ENCODE measurements at places on chromosomes 6 and 20.

GRCh38 chr20:61230-61629, 26.2 kb upstream of the DEFB125 start:
- DNase-seq = no peak

GRCh38 chr6:145502416-145502815, 232.9 kb downstream of the EPM2A start:
- peak; percentile 3 for DNase-seq

- DNase-seq = no peak
These were observed 76.8 kb upstream of the SIRPG start for GRCh38 chr20:1734269-1734858.

DNA sequence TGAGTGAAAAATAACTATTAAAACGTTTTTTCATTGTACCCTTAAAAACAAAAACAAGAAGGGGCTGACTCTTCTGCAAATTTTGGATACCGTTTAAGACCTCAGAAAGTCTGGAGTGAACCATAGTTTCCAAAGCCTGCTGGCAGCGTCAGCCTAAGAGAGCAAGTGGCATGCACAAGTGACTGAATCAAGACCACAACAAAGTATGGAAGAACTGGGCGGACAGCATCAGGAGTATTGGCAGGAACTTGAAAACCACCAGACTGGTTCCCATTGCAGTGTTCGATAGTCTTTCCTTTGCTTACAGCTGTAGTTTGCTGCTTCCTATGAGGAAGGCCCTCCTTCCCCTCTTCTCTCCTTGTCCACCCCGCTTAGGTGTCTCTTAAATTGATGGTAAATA, 33.7 kb upstream of the MYLIP start:
- no peak for DNase-seq

DNA sequence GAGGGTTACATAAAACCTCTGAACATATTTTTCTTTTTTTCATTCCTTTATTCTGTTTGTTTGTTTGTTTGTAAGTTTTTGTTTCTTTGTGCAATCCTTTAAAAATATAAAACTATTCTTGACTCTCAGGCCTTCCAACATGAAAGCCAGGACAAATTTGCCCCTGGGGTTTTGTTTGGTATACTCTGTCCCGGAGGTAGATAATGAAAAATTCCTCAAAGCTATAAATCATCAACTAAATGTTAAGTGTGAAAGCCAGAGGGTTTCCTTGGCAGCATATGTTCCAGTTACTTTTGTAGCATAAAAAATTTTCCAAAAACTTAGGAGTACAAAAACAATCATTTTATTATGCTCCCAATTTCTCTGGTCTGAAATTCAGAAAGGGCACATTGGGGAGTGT, 1084.3 kb upstream of the GJE1 start:
- DNase-seq = no peak

GRCh38 chr20:5859608-5860007, 90.7 kb downstream of the TRMT6 start:
- no peak for DNase-seq

DNA sequence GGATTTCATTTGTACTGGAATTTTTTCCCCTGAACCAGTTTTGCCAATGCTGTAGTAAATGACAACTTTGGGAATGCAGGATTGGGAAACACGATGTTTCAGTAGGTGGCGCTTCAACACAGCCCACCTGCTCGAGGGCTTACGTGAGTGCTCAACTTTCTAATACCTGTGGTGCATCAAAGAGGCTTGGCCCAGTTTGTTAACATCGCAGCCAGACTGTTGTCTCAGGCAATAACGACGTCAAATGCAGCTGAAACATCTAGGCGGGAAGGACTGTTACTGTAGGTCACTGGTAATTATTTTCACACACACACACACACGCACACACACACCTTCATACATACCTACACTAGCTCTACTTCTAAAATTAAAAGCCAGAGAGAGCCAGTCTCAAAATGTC, 815.5 kb upstream of the SLC35B3 start:
- peak; percentile 19 for DNase-seq

DNA sequence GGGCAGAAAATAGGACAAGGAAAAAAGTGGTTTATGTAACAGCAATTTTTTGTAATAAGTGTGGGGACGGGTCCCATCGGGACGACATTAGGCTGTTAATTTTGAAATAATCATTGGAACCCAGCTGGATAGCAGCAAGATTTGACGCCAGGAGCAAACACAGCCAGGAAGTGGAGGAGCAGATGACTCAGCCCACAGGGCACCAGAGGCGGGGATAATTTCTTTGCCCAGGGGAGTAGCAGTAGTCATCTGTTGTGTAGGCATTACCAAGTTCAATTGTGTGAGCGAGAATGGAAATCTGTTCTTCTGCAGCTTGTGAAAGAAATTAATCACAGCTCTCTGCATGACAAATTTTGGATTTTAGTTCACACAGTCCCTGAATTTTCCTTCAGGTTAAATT, 22.6 kb upstream of the RIN2 start:
- DNase-seq = no peak

DNA sequence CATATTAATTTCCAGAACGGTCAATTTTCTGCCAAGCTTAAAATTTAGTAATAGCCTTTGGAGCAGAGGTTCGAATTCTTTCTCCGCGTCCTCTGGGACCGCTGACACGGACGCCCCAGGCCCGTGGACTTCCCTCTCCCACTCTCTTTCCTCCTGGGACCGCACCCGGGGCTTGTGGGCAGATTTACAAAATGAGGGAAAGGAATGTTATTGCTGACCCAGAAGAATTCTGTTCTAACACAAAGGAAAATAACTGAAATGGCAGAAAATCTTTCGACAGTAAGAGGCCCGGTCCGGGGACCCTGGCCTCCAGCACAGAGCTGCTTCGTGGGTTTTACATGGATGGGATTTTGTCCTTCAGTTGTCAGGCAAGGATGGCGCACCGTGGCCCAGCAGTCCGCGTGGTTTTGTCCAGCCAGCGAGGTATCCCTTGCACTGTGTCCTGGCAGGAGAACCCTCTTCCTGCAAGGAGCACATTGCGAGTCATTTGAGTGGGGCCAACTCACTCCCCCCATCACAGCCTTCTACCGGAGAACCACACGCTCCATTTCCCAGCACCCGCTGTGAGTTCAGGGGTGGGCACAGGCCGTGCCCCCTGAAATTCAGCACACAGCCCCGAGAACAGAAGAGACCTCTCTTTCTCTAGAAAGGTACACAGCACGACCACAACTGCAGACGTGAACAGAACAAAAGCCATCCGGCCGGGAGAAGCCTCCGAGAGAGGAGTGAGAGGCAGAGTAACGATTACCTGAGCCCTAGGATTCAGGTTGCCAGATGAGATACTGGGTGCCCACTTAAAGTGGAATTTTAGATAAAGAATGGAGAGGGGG, 106.0 kb upstream of the AFDN start:
- DNase-seq = no peak

GRCh38 chr20:10687895-10688294, 14.1 kb upstream of the JAG1 start:
- no peak for DNase-seq

- DNase-seq = peak; percentile 53
These were observed 456.7 kb downstream of the NKAIN2 start for GRCh38 chr6:124260337-124260736.

GRCh38 chr6:9437836-9438235, 977.0 kb downstream of the TFAP2A start:
- DNase-seq = no peak

DNA sequence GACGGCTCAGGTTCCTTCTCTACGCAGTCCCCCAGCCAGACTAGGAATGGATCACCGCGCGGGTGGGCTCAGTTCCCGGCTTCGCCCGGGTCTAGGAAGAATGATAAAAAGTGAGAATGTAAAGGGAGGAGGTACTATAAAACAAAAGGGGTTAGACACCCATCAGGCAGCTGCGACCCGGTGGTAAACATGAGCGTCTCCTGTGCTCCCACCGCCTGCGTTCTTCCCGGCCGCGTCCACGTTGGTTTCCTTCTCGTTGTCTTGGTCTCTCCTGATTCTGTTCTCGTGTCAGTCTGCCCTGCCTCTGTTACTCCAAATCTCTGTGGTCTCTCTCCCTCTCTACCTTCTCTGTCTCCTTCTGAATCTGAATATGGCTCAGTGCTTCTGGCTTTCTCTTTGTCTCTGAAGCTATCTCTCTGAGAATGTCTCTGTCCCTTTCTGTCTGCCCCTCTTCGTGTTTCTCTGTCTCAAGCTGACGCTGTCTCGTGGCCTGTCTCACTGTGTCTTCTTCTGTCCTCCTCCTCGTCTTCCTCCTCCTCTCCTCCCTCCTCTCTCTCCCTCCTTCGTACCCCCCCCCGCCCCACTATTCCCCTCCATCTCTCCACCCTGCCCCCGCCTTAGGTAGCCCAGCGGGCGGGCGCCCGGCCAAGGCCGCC, 41.6 kb upstream of the FOXP4 start:
- DNase-seq = no peak

GRCh38 chr6:15793826-15794225, 131.0 kb upstream of the DTNBP1 start:
- no peak for DNase-seq

DNA sequence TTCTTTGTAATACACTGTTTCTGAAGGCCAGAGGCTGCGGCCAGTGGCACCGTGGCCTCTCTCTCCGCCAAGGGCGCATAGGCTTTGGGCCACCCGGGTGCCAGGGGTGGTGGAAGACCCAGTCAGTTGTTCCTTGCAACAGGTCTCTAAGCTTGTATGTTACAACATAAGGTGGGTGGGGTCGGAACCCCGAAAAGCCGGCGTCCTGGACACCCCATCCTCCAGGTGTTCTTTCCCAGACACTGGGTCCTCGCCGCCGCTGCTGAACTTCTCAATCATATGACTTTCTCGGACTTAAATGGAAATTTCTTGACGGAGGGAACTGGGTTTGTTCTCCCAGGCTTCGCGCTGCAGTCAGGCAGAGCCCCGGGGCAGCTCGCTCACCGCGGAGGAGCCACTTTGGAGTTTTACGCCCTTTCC, 983 bp upstream of the KCNQ5 start:
- DNase-seq = no peak

- no peak for DNase-seq
These were observed 45.1 kb upstream of the EEF1A1 start for GRCh38 chr6:73565767-73566485.

- DNase-seq = no peak
These were observed 46.0 kb downstream of the CAP2 start for GRCh38 chr6:17439243-17439993.

DNA sequence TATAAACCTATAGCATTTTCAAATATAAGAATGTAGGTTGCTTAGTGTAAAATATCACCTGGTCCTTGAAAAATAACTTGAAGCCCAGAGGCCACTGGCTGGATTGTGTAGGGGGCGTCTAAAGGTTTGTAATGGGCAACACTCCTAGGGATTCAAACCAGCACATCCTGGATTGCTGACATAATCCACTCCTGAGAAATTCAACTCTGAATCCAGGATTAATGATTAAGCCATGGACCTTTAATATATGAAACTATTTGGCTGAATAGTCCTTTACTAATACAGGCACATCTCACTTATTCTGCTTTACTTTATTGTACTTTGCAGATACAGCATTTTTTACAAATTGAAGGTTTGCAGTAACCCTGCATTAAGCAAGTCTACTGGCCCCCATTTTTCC, 160.8 kb downstream of the UBE3D start:
- DNase-seq = no peak

DNA sequence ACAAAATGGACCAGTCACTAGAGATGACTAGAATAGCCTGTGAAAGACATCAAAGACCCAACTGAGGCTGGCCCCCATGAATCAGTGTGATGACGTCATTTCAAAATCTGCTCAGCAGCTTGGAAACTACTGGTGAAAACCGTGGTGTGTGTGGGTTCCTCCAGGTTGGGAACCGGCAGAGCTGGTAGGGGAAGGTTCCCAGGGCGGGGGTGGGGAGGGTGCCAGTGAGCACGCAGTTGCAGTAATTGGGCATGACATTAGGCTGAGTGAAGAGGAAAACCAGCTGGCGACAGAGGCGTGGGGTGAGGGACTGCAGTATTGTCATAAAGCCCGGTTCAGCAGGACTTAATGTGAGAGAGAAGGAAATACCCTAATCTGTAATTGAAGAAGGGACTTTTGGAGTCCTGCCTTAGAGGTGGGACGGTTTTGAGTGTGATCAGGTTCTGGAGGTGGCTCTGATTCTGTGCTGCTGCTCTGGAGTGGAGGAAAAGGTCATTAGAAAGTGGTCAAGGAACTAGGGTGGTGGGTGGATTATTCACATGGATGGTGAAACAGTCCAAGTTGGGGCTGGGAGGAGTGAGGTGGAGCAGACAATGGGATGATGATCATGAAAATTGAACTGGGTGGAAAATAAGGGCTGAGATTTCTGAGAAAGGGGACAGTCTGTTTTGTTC, 52.0 kb upstream of the MTHFD1L start:
- DNase-seq = no peak

DNA sequence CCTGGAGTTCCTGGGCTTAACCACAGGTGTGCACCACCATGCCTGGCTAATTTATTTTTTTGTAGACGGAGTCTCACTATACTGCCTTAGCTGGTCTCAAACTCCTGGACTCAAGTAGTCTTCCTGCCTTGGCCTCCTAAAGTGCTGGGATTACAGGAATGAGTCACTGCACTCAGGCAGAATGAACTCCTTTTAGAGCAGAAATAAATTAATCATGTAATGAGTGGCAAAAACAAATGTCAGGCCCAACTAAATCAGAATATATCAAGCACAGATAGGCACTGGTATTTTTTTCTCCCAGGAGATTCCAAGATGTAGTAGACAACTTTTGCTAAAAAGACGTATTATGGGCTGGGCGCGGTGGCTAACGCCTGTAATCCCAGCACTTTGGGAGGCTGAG, 2.6 kb downstream of the RPS10 start:
- no peak for DNase-seq

GRCh38 chr6:45812922-45813321, 202.7 kb downstream of the CLIC5 start:
- no peak for DNase-seq

DNA sequence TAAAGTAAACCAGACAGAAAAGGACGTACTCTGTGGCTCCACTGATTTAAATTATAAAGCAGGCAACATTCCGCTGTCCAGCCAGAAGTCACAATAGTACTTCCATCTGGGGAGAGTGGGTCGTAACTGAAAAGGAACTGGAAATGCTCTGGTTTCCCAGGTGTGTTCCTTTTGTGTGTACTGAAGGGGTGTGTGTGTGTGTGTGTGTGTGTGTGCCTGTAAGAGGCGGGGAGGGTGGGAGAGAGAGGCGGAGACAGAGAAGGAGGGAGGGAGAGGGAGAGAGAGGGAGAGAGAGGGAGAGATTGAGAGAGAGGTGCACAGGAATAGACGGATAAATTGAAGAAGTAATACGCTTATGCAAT, 178.4 kb upstream of the ZNF184 start:
- DNase-seq = peak; percentile 42

- DNase-seq = peak; percentile 57
These were observed 746 bp downstream of the BACH2 start for GRCh38 chr6:90295854-90296340.

DNA sequence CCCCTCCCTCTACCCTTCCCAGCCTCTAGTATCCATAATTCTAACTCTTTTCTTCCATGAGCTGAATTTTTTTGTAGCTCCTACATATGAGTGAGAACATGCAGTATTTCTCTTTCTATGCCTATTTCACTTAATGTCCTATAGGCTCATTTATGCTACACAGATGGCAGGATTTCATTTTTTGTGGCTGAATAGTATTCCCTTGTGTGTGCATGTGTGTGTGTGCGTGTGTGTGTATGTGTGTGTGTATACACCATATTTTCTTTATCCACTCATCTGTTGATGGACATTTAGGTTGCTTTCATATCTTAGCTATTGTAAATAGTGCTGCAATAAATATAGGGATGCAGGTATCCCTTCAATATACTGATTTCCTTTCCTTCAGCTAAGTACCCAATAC, 101.0 kb downstream of the ADAT2 start:
- no peak for DNase-seq

- DNase-seq = no peak
These were observed 16.1 kb upstream of the ROS1 start for GRCh38 chr6:117441824-117442264.

- DNase-seq = no peak
These were observed 159.4 kb upstream of the SULF2 start for GRCh38 chr20:47944682-47945081.

Data from cerebellar cortex (tissue), 1 donor.